Mesothelial cell of epicardium (in vitro differentiated cells): ENCODE measurements at places on chromosomes 6 and 20. TPM values are rescaled to one million over a fixed set of nuclear protein-coding genes. Genes with fewer than 3 reads are reported as not detected.

- H3K27me3 ChIP-seq, result peaks cover 11% of the 10 kb centered on the region
- no peak overlapping the region for H3K4me3 ChIP-seq
- no peaks in the 10 kb centered on the region for H3K4me1 ChIP-seq
- H3K27ac ChIP-seq, result no peak overlapping the region
Observed at GRCh38 chr6:29524044-29524443, 35.5 kb downstream of the UBD start.

FLRT3 gene
- total RNA-seq, result 98.6 to 101 TPM (median 98.6 TPM) in 3 replicates

GRCh38 chr20:52683761-52684160 lies 288.4 kb upstream of the TSHZ2 start:
- H3K27me3 ChIP-seq, result peaks cover 62% of the 10 kb centered on the region
- no peak for DNase-seq
- H3K4me3 ChIP-seq, result no peak overlapping the region
- H3K36me3 ChIP-seq, result no peaks in the 10 kb centered on the region
- H3K27ac ChIP-seq, result no peak overlapping the region
- H3K4me1 ChIP-seq, result no peaks in the 10 kb centered on the region

PHACTR3 gene
- 0.11 to 0.16 TPM (median 0.16 TPM) in 3 replicates for total RNA-seq

DNA sequence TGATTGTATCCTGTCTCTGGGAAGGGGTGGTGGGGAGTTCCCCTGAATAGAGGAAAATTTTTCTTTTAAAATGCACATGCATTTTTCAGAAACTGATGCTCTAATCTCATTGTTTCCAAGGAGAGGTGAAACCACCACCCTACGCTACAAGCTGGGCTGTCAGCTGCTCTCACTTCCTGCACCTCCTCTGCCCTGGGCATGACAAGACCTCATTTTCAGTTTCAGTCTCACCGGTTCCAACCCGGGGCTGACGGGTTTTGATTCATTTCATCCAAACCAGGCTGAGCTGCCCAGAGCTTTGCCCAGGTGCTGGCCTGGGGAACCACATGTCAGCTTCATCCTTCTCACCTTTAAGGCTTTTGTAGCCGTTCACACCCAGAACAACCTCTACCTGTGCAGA lies 99.7 kb downstream of the EYA2 start:
- no peaks in the 10 kb centered on the region for H3K27me3 ChIP-seq
- H3K4me3 ChIP-seq, result no peak overlapping the region
- H3K4me1 ChIP-seq, result peaks cover 26% of the 10 kb centered on the region
- H3K36me3 ChIP-seq, result no peaks in the 10 kb centered on the region
- DNase-seq, result no peak
